ENCODE measurements at places on chromosomes 6 and 20.

DNA sequence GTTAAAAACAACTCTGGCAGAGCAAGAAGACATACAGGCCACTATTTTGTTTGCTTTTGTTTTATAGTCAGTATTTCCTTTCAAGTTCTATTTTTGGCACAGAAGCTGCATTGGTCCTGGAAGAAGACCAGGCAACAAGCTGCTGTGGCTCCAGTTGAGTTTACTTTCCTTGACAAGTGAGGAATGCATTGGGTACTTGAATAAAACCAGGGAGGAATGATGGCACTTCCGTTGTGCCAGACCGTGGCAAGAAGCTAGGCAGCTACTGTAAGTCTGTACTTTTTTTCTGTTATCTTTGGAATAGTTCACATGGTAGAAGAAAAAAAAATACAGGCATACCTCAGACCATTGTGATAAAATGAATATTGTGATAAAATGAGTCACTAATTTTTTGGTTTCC is 66.3 kb downstream of the NCOA3 start:
- no peak for DNase-seq

DNA sequence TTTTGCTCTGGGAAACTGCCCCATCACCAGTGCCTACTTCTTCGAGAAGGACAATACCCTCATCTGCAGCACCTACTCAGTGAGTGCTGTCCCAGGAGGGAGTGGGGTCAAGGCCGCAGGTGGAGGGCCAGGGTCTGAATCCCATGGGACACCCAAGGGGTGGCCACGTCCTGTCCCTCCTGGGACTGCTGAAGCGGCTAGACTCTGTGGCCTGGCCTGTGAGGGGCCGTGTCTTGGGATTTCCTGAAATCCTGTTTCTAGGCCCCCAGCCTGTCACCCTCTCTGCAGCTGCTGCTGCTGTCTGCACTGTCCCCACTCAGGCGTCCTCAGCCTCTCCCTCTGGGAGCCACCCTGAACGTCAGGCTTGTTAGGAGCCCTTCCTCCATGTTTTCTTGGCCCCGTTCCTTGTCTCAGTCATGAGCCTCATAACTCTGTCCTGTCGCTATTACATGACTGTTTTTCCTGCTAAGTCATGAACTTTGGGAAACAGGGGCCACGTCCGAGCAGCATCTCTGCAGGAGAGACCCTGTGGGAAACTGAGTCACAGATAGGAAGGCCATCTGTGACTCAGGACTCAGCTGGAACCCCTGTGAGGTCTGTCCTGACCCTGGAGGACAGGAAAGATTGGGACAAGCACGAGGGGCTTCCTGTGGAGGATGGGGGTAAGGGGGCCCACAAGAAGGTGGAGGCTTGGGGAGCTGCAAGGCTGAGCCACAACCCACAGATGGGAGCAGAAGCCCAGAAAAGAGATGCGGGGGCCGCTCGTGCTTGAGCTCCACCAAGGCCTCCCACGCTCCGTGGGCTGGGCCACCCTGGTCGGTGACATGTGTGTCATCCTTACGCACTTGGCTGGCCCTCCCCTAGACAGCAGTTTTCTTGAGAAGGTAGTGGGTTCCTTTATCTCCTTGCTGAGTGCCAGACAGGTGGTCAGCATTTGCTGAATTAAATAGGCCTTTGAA is 49.9 kb downstream of the EFCAB8 start:
- DNase-seq: no peak

DNA sequence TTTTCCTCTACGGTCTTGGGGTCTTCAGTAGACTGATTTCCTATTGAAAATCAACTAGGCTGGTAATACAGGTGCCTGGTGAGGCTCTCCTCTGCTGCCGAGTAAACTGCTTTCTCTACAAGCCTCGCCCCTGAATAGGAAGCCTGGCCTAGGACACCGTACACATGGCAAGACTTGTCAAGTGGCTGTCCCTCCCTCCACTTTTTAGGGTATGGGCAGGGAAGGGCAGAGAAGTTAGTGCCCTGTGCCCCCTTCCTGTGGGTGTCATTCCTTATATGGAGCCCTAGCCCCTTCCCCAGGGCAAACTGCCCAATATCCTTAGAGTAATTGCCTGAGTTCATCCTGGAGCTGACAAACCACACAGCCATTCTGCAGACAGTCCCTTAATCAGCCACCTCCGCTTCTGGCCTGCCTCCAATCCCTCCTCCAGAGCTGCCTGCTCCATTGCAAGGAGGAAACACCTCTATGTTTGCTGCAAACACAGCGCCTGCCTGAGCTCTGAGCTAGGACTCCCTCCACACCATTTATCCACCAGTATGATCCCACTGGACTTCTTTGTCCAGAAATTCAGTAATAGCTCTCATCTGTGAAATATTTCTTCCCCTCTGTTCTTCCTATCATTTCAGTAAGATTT is 93.1 kb downstream of the CHD6 start:
- DNase-seq: no peak

DNA sequence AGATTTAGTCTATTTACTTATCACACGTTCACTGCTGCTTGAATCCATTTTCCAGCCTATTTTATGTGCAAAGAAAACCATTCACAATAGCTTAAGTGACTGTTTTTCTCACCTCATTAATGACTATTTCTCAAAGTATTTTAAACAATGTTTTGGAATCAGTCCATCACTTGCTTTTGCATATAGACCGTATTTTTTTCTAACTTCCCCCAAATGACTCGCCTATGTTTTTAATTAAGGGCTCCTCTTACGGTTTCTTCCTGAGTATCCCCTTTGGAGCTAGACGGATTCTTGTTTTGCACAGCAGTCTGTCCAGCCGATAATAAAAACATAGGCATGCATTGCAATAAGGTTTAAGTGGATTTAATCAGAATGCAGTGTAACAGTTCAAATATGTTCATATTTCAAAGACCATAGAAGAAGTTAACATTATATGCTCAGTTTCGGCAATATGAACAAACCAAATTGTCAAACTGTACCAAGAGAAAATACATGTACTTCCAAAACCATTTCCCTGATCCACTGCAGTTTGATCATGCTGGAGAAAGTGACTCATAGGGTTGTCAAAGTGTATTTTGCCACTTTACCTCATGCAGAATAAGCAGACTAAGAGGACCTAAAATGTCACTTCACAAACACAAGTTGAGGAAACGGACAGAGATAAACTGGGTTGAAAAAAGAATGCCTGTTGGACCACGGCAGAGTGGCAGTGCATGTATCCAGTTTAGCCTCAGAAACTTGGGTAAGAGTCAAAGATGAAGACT is 66.4 kb downstream of the HMGN3 start:
- DNase-seq: no peak

GRCh38 chr6:33589731-33590530 is 9.9 kb upstream of the BAK1 start:
- DNase-seq: peak; percentile 79

DNA sequence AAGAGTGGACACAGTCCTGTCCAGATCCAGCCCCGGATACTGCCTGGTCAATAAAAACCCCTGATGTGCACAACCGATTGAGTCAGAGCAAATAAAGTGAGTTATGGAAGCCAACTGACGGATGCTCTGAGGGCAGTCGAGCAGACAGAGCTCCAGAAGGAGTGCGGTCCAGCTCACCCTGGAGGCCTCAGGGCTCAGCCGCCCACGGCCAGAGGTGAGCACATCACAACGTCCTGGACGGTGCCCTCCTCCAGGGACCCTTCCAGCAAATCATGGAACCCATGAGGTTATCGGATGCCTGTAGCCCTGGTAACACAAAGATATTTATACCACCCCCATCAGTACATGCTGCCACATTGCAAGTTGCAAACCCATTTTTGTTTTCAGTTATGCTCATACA is 44.0 kb upstream of the SMOC2 start:
- DNase-seq: no peak

GRCh38 chr6:146881228-146882181 is 282.7 kb downstream of the ADGB start:
- DNase-seq: no peak

GRCh38 chr6:21597801-21598673 is 4.5 kb downstream of the SOX4 start:
- DNase-seq: peak; percentile 48

GRCh38 chr20:35042268-35042667 is 50.3 kb downstream of the TRPC4AP start:
- no peak for DNase-seq

- DNase-seq: peak; percentile 81
Observed at GRCh38 chr6:47633141-47633540, 65.2 kb upstream of the ADGRF4 start.

DNA sequence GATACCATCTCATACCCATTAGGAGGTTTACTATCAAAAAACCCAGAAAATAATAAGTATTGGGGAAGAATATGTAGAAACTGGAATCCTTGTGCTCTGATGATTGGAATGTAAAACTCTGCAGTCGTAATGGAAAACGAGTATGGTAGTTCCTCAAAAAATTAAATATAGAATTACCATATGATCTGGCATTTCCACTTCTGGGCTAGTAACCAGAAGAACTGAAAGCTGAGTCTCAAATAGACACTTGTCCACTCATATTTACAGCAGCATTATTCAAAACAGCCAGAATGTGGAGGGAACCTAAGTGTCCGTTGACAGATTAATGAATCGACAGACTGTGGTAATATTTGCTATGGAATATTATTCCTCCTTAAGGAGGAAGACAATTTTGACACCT is 44.3 kb downstream of the FOXC1 start:
- no peak for DNase-seq

- DNase-seq: peak; percentile 48
Observed at GRCh38 chr20:31869942-31870725, at the start of the genes DUSP15 and TTLL9. Gene DUSP15, minus strand, starts transcription at chr20:31870527. Its CDS starts 190 bp downstream, at chr20:31870337. Gene TTLL9, plus strand, starts transcription at chr20:31870634. Its CDS starts 493 bp downstream, at chr20:31871127.

DNA sequence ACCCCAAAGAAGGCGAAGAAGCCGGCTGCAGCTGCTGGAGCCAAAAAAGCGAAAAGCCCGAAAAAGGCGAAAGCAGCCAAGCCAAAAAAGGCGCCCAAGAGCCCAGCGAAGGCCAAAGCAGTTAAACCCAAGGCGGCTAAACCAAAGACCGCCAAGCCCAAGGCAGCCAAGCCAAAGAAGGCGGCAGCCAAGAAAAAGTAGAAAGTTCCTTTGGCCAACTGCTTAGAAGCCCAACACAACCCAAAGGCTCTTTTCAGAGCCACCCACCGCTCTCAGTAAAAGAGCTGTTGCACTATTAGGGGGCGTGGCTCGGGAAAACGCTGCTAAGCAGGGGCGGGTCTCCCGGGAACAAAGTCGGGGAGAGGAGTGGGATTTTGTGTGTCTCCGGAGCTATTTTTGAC is 69.6 kb downstream of the HFE start:
- peak; percentile 98 for DNase-seq

- DNase-seq: no peak
Observed at GRCh38 chr6:25878721-25879322, 4.8 kb upstream of the SLC17A3 start.

GRCh38 chr20:32391003-32391402 is 32.9 kb downstream of the ASXL1 start:
- DNase-seq: no peak

- DNase-seq: no peak
Observed at GRCh38 chr6:32176476-32177182, 745 bp upstream of the AGPAT1 start.

GRCh38 chr6:49743429-49743828 is 759 bp downstream of the CRISP3 start:
- no peak for DNase-seq

GRCh38 chr6:25953733-25954132 is 8.9 kb upstream of the TRIM38 start:
- DNase-seq: peak; percentile 10

- no peak for DNase-seq
Observed at GRCh38 chr6:63348836-63349235, 29.1 kb upstream of the LGSN start.

DNA sequence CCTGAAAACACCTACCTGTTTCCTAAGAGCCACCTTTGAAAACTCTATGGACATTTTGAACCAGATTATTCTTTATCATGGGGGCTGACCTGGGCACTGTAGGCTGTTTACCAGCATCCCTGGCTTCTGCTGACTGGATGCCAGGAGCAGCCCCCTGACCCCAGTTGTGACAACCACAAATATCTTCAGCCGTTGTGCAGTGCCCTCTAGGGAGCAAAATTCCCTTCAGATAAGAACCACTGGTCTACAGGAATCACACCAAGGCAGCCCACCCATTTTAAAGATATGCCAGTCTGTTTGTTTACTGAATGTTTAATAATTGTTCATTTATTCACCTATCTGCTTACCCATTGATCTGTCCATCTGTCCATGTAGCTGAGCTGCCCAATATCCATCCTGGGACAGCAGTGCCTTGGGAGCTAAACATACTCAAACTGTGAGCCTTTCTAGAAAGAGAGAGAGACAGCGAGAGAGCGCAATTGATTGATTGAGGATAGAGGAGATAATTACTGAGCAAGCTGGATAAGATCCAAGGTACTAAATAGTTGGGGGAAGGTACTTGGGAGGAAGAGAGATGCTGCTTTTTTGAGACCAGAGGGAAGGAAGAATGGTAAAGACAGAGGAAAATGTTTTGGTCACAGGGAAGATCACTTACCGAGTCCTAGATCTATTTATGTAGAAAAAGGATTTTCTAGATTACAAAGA is 276.8 kb downstream of the NRN1 start:
- DNase-seq: peak; percentile 96

- no peak for DNase-seq
Observed at GRCh38 chr6:167112421-167112820, 10.5 kb upstream of the CCR6 start.

DNA sequence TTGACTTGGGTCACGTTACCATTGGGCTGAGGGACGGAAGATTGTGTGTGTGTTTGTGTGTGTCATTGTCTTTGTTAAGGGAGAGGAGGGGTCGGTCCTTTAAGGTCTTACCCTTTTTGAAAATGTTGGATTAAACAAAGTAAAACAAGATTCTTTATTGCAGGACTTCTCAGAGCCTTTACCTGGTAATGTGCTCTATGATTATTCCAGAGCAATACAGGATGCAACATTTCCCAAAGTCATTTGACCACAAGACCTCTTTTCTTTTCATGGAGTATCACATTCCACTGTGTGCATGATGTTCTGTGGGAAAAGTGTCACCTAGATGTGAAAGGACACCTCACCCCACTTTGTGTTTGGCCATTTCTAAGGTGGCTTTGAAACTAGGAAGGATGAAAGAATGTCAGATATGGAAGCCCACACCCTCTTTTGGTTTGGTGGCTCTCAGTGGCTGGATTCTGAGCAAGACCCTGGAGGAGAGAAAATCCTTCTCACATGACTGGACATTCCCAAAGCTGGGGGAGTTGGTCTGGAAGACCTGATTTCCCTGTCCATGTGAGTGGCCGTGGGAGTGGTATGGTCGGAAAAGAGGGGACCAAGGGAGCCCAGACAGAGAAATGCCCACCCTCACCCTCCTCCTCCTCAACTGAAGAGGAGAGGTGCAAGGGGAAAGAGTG is 18.2 kb upstream of the ZNF831 start:
- no peak for DNase-seq

GRCh38 chr20:2752567-2753460 is 47.6 kb downstream of the CPXM1 start:
- DNase-seq: peak; percentile 55

GRCh38 chr6:32060966-32061655 is 22.9 kb downstream of the CYP21A2 start:
- DNase-seq: no peak

GRCh38 chr6:14807130-14807529 is 438.7 kb upstream of the JARID2 start:
- DNase-seq: no peak

- DNase-seq: no peak
Observed at GRCh38 chr6:140713495-140713894, 1339.0 kb upstream of the CITED2 start.

- no peak for DNase-seq
Observed at GRCh38 chr6:43937236-43938177, 167.5 kb downstream of the VEGFA start.

Measured in NCI-H82 (cell line).